ENCODE measurements at places on chromosomes 16 and 17. TPM values are rescaled to one million over a fixed set of nuclear protein-coding genes. Genes with fewer than 3 reads are reported as not detected.

KRT34 gene
- total RNA-seq: not detected

SAMD14 gene
- total RNA-seq: 6.9 TPM

FBXW10 gene
- not detected for total RNA-seq

PDE6G gene
- total RNA-seq: 0.85 TPM

TP53TG3D gene
- total RNA-seq: 1.6 TPM

Data from Panc1 (cell line).